Activated CD4-positive, alpha-beta memory T cell treated with anti-CD3 and anti-CD28 coated beads for 36 hours (primary cell): ENCODE measurements at places on chromosomes 7 and 10.
A peak's percentile ranks its signal among the peaks of the same experiment; 100 is the strongest.

DNA sequence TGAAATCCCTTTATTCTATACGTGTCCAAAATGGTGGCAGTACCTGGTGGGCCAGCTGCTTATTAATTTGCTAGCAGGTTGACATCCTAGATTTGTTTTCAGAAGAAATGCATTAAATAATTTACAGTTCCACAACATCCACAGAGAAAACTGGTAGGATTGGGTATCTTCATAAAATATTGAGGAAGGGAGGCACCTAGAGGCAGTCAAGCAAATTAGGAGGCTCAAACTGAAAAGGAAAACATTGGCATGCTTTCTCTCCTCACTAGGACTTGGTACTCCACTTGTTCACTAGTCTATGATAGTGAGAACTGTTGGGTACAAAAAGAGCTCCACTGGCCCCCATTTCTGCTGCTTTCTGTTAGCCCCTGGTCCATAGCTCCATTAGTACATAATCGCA is 18.3 kb upstream of the LRGUK start:
- no peak for DNase-seq

DNA sequence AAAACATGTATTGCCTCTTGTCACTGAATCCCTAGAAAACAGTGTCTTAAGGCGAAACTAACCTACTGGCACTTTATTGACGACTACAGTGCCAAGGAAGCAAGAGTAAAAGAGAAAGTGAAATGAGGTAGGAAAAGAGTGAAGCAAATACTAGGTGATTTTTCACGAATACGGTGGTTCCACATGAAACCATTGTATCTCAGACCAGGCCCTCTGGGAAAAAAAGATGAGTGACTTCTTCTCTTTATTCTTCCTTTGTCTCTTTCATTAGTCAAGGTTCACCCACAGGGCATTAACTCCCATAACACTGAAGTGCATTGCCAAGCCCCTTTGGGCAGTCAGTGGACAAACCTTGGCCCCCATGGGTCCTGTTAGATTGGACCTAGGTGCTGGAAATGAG is 16.2 kb upstream of the MACC1 start:
- DNase-seq, result no peak

DNA sequence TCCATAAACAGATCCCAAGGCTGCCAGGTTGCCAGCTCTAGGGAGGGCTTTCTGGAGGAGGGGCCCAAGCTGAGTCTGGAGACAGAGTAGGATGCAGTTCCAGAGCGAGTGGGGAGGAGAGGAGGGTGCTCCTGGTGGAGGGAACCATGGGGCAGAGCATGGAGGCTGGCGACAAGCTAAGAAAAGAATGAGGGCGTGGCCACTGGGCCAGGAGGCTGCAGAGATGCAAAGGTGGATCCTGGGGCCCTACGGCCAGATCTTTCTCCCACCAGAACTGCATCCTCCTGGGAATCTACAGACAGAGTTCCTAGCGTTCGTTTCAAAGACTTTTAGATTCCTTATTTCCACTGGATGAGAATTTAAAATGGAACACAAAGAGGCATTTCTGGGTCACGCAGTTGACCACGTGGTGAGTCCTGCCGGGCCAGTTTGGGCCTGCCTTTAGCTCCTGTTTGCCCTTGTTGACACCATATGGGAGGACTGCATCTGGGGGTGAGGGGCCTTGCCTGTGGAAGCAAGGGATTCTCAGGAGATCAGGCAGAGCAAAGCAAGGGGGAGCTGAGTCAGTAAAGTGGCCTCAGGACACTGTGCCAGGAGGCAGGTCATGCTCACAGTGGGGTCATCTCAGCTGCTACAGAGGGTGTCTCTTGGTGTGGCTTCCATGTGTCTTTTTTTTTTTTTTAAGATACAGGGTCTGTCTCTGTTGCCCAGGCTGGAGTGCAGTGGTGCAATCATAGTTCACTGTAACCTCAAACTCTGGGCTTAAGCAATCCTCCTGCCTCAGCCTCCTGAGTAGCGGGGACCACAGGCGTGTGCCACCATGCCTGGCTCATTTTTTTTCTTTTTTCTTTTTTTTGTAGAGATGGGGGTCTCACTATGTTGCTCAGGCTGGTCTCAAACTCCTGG is 137.8 kb downstream of the SH3PXD2A start:
- DNase-seq, result no peak

DNA sequence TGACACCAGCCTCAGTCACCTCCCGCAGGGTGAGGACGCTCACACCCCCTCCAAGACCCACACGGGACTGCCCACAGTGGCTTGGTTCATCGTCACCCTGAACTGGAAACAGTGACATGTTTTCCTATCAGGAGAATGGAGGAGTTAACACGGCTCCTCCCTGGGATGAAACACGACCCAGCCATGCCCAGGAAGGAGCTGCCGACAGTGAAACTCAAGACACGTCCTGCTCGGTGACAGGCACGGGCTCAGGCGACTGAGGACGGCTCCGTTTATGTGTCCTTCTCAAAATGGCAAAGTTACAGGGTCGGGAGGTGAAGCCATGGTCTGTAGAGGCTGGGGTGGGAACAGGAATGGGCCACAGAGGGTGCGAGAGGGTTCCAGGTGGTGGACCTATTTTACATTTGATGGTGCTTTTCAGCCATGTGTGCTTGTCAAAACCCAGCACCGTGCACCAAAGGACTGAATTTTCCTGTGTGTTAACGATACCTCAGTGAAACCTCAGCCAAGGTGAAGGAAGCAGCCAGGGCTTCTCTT is 272.4 kb downstream of the ADARB2 start:
- DNase-seq, result no peak

- no peak for DNase-seq
These were observed 53.6 kb upstream of the WNT16 start for GRCh38 chr7:121275204-121275603.

GRCh38 chr7:99380032-99380822 is 5.7 kb downstream of the ARPC1B start:
- DNase-seq, result peak; percentile 68
